ENCODE measurements at places on chromosomes 11 and 22. TPM values are rescaled to one million over a fixed set of nuclear protein-coding genes. Genes with fewer than 3 reads are reported as not detected.

- no peaks in the 10 kb centered on the region for H3K27me3 ChIP-seq
- peaks cover 30% of the 10 kb centered on the region for H3K4me1 ChIP-seq
- peak overlapping the region; percentile 28 for H3K4me3 ChIP-seq
- DNase-seq = no peak
These were observed 69.0 kb upstream of the ZBED5 start for GRCh38 chr11:10926801-10927211.

- no peaks in the 10 kb centered on the region for H3K36me3 ChIP-seq
- no peaks in the 10 kb centered on the region for H3K4me1 ChIP-seq
- H3K27me3 ChIP-seq = no peaks in the 10 kb centered on the region
- H3K4me3 ChIP-seq = no peak overlapping the region
- DNase-seq = no peak
- H3K27ac ChIP-seq = no peak overlapping the region
These were observed 1357.3 kb upstream of the TENM4 start for GRCh38 chr11:80798174-80798573.

DNA sequence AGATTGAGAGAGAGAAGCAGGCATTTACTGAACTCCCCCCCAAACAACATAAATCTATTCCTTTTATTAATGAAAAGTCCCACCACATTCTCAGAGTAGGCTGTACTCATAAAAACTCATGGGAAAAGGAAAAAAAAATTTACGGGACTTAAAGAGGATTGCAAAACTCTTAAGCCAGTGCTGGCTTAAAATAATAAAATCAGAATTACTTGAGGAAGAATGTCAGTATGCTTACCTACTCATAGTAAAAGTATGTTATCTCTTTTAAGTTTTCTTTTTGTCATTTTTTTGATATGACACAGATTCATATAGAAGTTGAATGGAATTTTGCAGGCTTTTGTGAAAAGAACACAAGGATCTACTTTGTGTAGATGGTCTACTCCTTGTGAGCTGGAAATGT lies 126.3 kb downstream of the LUZP2 start:
- no peak overlapping the region for H3K27ac ChIP-seq
- no peaks in the 10 kb centered on the region for H3K36me3 ChIP-seq
- no peak overlapping the region for H3K4me3 ChIP-seq
- no peaks in the 10 kb centered on the region for H3K27me3 ChIP-seq

- no peak overlapping the region for H3K27ac ChIP-seq
- DNase-seq = no peak
- no peaks in the 10 kb centered on the region for H3K27me3 ChIP-seq
These were observed 126.6 kb downstream of the KCNC1 start for GRCh38 chr11:17861036-17861755.

- peaks cover 31% of the 10 kb centered on the region for H3K27me3 ChIP-seq
- H3K27ac ChIP-seq = no peak overlapping the region
- peak; percentile 54 for DNase-seq
- H3K4me1 ChIP-seq = no peaks in the 10 kb centered on the region
These were observed 255.5 kb upstream of the B3GAT1 start for GRCh38 chr11:134667505-134667904.

DNA sequence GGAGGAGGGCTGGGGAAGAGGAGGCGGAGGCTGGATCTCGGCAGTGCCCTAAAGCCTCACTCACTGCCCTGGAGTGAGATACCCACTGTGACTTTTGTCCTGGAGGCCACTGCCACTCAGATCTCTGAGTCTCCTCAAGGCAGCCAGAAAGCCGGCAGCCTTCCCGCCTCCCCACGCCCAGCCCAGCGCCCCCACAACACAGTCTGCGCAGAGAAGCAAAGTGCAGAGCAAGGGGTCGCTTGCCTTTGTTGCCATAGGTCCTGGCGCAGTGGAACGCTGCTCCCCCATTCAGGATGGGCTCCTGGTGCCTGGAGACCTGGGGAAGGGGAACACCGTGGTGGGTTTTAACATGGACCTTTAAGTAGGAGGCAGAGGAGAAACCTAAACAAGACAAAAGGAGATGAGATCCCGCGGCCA lies 17.6 kb downstream of the PATZ1 start:
- DNase-seq = no peak
- H3K36me3 ChIP-seq = peaks cover 37% of the 10 kb centered on the region
- no peaks in the 10 kb centered on the region for H3K27me3 ChIP-seq
- H3K4me1 ChIP-seq = no peaks in the 10 kb centered on the region

- no peaks in the 10 kb centered on the region for H3K27me3 ChIP-seq
- no peak overlapping the region for H3K4me3 ChIP-seq
- no peak overlapping the region for H3K27ac ChIP-seq
- H3K4me1 ChIP-seq = peaks cover 27% of the 10 kb centered on the region
These were observed 339.3 kb upstream of the SYN3 start for GRCh38 chr22:33397381-33397907.

Gene FAM227A
- total RNA-seq = 5.0 TPM

DNA sequence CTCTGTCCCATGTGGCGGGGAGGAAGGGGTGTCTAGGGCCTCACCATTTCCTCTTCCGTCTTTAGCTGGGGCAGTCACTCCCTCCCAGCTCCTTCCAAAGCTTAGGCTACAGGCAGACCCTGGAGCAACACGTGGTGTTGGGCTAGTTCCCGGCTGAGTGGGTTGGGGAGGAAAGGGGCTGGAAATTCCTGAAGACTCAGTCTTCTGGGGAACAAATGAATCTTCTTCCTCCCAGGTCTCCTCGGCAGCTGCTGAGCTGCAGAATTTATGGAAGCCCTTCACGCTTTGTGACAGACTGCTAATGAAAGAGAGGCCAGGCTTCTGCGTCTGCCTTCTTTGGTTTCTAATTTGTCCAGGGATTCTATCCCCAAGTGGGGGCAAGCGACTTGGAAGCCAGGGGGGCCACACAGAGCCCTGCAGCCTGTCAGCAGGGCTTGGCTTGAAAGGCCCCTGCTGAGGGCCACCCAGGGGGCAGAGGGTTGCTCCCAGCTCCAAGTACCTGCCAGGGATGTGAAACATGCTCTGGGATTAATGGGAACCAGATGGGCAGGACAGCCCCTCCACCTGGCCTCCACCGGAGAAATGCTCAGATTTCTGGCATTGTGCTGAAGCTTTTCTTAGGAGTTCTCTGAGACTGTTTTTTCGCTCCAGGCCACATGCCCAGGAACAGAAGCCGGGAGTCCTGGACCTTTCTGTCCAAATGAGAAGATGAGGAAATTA lies 123.1 kb downstream of the PKNOX2 start:
- peaks cover 19% of the 10 kb centered on the region for H3K27me3 ChIP-seq
- peaks cover 47% of the 10 kb centered on the region for H3K4me1 ChIP-seq
- H3K4me3 ChIP-seq = no peak overlapping the region
- DNase-seq = no peak
- peak overlapping the region; percentile 2 for H3K27ac ChIP-seq

Gene MRGPRX3
- not detected for total RNA-seq

DNA sequence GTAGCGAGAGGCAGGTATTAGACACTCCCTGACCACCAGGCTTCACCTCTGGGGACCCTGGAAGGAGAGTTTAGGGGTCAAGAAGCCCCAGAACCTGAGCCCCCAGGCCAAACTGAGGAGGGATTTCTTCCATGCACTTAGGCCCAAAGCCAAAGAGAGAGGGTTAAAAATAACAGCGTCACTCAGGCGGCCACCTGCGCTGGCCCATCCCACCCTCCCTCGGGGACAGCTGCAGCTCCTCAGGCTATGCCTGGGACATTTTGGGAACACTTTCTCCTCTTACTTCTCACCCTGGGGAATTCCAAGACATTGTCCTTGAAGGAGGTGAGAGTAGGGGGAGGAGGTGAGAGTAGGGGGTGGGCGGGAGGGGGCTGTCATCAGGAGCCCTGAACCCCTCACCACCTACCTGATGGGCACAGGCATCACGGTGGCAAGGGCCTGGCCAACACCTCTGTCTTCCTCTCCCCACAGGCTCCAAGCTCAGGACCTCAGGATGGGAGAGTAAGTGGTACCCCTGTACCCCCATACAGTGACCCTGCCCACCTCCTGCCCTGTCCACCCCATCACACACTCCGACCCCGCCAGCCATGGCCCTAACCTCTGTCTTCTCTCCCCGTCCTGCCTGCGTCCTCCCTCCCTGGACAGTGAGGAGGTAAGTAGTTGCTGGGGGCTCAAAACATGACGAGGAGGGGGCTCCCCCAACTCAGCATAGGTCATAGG lies 583 bp downstream of the TNNI2 start:
- H3K27me3 ChIP-seq = no peaks in the 10 kb centered on the region

Gene OR52H1
- total RNA-seq = not detected

DNA sequence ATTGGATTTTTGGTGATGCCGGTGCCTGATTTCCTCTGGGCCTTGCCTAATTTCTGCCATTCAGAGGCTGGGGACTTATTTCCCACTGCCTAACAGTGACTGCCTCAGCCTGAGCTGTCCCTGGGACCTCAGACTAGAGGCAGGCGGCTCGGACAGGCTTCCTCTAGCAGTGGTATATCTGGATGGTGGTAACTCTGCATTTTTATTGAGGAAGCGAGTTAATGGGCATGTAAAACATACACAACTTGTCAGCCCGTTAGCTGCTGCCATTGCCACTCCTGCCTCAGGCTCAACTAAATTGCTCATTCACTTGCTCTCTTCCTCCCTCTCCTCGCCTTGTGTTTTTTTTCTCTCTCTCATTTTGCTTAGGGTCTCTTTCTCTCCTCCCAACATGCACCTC lies 561.6 kb downstream of the BUD13 start:
- no peak overlapping the region for H3K27ac ChIP-seq
- peaks cover 10% of the 10 kb centered on the region for H3K4me1 ChIP-seq
- DNase-seq = no peak
- no peak overlapping the region for H3K4me3 ChIP-seq

- H3K4me3 ChIP-seq = no peak overlapping the region
- H3K27ac ChIP-seq = no peak overlapping the region
- H3K27me3 ChIP-seq = no peaks in the 10 kb centered on the region
- H3K4me1 ChIP-seq = no peaks in the 10 kb centered on the region
These were observed 73.2 kb downstream of the CCDC81 start for GRCh38 chr11:86447763-86448480.

DNA sequence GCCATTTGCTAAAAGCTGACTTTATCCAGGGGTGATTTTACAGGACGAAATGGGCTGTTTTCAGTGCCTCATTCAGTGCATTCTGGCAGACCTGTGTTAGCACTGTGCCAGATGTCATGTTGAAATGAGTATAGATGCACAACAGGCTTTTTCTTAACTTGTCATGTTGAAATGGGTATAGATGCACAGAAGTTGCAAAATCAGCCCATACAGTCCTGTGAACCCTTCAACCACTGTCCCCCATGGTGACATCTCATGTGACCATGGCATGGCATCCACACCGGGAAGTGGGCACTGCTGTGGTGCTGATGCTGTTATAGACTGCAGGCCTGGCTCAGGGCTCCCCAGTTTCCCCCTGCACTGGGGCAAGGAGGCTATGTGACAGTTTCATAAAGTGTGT lies 2.5 kb downstream of the TALDO1 start:
- peak overlapping the region; percentile 81 for H3K4me3 ChIP-seq
- peaks cover 3% of the 10 kb centered on the region for H3K36me3 ChIP-seq
- no peak for DNase-seq

DNA sequence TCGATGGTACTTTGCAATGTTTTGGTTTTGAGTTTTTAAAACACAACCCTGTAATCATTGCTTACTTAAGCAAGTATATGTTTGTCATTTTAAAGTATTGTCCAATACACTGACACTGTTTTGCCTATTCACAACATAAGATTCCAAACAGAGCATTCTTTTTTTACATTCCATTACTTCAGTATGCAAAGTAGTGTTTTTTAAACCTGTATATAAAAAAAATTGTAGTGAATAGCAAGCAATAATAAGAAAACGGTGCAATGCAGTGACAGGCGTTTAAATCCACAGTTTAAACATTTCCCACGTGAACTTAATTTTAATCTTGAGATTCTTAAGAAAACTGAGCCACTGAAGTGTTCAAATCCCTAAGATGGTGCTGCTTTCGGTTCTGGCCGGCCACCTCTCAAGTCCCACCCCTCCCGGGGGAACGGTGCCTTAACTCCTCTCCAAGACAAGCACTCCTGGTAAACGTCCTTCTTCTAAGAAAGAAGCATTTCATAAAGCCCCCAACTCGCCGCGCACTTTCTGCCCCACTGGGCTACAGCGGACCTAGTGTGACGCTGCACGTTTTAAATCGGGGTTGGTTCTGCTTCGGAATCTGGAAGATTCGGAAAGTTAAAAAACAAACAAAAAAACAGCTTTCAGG lies 2.9 kb downstream of the PGR start:
- no peak for DNase-seq
- no peak overlapping the region for H3K27ac ChIP-seq
- peaks cover 3% of the 10 kb centered on the region for H3K4me1 ChIP-seq
- H3K36me3 ChIP-seq = no peaks in the 10 kb centered on the region
- H3K4me3 ChIP-seq = peak overlapping the region; percentile 88
- H3K27me3 ChIP-seq = peaks cover 83% of the 10 kb centered on the region

- peaks cover 6% of the 10 kb centered on the region for H3K27me3 ChIP-seq
- no peak for DNase-seq
- no peaks in the 10 kb centered on the region for H3K36me3 ChIP-seq
- peaks cover 73% of the 10 kb centered on the region for H3K4me1 ChIP-seq
- no peak overlapping the region for H3K27ac ChIP-seq
These were observed 93.3 kb downstream of the ABTB2 start for GRCh38 chr11:34264303-34265110.

GRCh38 chr11:110473706-110474105 lies 44.0 kb downstream of the FDX1 start:
- peaks cover 20% of the 10 kb centered on the region for H3K4me1 ChIP-seq
- no peak overlapping the region for H3K4me3 ChIP-seq
- H3K27me3 ChIP-seq = no peaks in the 10 kb centered on the region
- no peak overlapping the region for H3K27ac ChIP-seq

GRCh38 chr11:31340903-31341572 lies 28.5 kb downstream of the DCDC1 start:
- H3K4me3 ChIP-seq = no peak overlapping the region
- no peaks in the 10 kb centered on the region for H3K36me3 ChIP-seq
- DNase-seq = no peak
- no peaks in the 10 kb centered on the region for H3K27me3 ChIP-seq
- H3K4me1 ChIP-seq = no peaks in the 10 kb centered on the region
- no peak overlapping the region for H3K27ac ChIP-seq

Gene OR52K1
- not detected for total RNA-seq

GRCh38 chr11:36151933-36152580 lies 137.2 kb downstream of the COMMD9 start:
- DNase-seq = no peak
- no peak overlapping the region for H3K4me3 ChIP-seq
- peaks cover 3% of the 10 kb centered on the region for H3K36me3 ChIP-seq
- peaks cover 58% of the 10 kb centered on the region for H3K4me1 ChIP-seq

- no peak for DNase-seq
- H3K4me3 ChIP-seq = no peak overlapping the region
- H3K27me3 ChIP-seq = peaks cover 28% of the 10 kb centered on the region
- no peak overlapping the region for H3K27ac ChIP-seq
- H3K36me3 ChIP-seq = no peaks in the 10 kb centered on the region
These were observed 151.0 kb downstream of the MN1 start for GRCh38 chr22:27650572-27650971.

- DNase-seq = no peak
- H3K4me1 ChIP-seq = peaks cover 43% of the 10 kb centered on the region
- peak overlapping the region; percentile 62 for H3K4me3 ChIP-seq
- H3K27me3 ChIP-seq = no peaks in the 10 kb centered on the region
- H3K36me3 ChIP-seq = peaks cover 23% of the 10 kb centered on the region
These were observed 8.0 kb downstream of the AHNAK start for GRCh38 chr11:62538470-62539237.

GRCh38 chr11:64935359-64936081 lies at the start of gene GPHA2:
Gene GPHA2, minus strand, starts transcription at chr11:64935893. Its CDS starts 433 bp downstream, at chr11:64935460.
- peaks cover 15% of the 10 kb centered on the region for H3K27me3 ChIP-seq
- H3K36me3 ChIP-seq = peaks cover 6% of the 10 kb centered on the region
- no peak within 1 kb of the TSS for H3K4me3 ChIP-seq
- DNase-seq = no peak

Gene TSPAN32
- total RNA-seq = 2.6 TPM

All from type B pancreatic cell (in vitro differentiated cells).